ENCODE measurements at places on chromosomes 5 and 9.

DNA sequence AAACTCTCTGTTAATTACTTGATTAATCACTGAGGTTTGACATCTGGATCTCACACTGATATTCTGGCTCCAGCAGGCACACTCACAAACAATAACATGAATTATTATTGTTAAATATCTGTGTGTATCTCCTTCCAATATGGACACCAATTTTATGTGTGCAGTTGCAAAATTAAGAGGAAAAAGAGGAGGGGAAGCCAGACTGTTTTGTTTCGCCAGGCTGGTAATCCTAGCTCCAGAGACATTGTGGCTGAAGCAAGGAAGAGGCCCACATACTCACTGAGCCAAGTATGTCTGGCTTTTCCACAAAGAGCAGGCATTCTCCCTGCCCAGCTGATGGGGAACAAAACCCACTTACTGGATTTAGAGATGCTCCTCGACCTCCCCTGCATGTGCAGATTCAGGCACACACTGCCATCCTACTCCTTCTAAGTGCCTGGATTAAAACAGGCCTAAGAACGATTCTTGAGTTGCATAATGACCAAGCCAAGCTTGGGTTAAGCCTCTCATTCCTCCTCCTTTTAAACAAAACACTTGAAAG, 181.9 kb downstream of the ESM1 start:
- no peak for DNase-seq

DNA sequence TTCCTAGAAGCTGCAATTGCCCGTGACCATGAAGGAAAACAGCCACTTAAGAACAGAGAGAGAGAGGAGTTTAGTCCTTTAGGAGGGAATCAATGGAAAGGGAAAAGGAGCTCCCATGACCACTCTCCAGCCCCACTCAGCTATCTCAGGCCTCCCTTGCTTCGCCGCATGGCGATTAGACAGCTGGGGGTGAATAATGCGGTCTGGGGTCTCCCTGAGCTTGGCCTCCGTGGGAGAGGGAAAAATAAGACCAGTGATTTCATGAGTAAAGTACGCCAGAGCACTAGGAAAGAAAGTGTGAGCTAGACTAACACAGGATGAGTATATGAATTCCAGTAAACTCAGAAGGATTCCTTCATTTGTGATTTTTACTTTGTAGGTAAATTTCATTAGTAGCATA, 180.3 kb downstream of the TRIO start:
- no peak for DNase-seq

GRCh38 chr5:14178671-14179211, 35.6 kb downstream of the TRIO start:
- peak; percentile 65 for DNase-seq

DNA sequence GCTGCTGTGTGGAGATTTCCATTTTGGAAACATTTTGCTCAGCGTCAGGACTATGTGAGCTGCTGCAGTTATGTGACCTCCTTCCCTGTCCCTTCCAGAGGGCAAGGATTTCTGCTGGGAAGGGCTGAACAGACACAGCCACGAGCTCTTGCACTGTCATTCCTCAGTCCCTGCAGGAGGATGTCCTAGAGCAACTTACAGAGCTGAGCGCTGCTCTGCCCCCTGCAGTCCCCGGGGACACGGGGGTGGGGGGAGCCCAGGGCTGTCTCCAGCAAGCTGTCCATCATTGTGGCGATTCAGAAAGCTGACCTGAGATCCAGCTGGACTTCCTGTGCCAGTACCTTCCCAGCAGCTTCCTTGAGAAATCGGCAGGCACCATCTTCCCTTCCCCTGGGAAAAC, 28.0 kb upstream of the MAP1B start:
- no peak for DNase-seq

GRCh38 chr9:81537964-81538363, 151.4 kb downstream of the TLE1 start:
- DNase-seq, result no peak

DNA sequence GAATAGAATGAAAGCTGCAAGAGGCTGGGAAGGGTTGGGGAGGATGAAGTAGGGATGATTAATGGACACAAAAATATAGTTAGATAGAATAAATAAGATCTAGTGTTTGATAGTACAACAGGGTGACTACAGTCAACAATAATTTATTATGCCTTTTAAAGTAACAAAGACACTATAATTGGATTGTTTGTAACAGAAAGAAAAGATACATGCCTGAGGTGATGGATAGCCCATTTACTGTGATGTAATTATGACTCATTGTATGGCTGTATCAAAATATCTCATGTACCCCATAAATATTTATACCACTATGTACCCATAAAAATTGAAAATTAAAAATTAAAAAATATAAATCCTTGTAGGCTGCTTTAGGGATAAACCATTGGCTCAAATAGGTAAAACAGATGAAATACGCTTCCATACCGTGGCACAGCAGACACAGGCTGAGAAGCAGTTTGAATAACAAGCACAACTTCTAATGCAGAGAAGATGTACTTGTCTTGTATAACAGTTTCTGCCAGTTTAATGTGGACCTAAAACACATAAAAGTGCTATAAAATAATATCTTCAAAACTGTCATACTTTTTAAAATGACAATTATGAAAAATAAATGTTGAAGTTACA, 34.9 kb downstream of the APBA1 start:
- DNase-seq, result peak; percentile 33

GRCh38 chr5:179912951-179913350, 5.3 kb upstream of the TBC1D9B start:
- no peak for DNase-seq

GRCh38 chr5:61283471-61283870, 48.6 kb upstream of the ZSWIM6 start:
- no peak for DNase-seq

GRCh38 chr5:128228521-128228920, 145.0 kb downstream of the SLC12A2 start:
- no peak for DNase-seq

- peak; percentile 79 for DNase-seq
Measured at GRCh38 chr9:21710548-21711191, 91.8 kb upstream of the MTAP start.

GRCh38 chr9:89386206-89386605, 67.9 kb downstream of the SECISBP2 start:
- DNase-seq, result no peak

- no peak for DNase-seq
Measured at GRCh38 chr5:172207511-172207910, 13.5 kb downstream of the EFCAB9 start.

Measured in bronchial epithelial cell (primary cell).